ENCODE measurements at places on chromosomes 5 and 9.

DNA sequence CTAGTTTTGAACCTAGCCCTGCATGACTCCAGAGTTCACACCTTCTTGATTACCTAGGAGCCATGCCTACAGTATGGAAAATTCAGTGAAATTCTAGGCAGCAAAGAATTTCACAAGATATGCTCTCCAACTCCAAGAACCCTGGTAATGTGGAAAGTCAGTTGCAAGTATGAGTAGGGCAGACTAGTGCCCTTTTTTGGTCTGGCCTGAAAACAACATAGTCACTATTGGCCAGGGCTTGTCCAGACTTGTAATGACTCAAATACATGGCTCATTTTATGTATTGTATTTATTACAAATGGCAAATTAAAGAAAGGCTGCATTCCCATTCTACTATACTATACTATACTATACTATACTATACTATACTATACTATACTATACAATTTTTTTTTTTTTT lies 160.4 kb downstream of the ESM1 start:
- no peak for DNase-seq

DNA sequence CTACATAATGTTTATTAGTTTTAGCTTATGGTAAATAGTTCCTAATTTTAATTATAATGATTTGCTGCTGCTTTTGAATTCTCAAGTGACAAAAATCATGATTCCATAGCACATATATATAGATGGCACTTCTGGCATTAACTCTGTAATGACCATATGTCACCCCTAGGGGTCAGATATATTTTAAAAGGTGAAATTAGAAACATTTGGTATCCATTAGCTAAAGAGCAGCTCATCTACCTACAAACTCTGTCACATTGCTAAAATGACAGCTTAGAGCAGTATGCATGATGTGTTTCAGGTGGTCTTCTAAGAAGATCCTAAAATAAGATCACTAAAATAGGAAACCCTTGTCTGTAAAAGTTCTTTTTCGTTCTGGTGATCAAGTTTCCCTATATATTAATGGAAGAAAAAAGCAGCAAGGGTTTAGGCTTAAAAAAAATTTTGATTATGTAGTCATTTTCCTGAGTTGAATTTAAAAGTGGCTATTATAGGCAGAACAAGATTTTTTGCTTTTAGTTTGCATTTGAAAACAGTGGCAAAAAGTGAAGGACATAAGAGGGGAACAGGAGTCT lies 157.7 kb upstream of the POU5F2 start:
- peak; percentile 14 for DNase-seq

DNA sequence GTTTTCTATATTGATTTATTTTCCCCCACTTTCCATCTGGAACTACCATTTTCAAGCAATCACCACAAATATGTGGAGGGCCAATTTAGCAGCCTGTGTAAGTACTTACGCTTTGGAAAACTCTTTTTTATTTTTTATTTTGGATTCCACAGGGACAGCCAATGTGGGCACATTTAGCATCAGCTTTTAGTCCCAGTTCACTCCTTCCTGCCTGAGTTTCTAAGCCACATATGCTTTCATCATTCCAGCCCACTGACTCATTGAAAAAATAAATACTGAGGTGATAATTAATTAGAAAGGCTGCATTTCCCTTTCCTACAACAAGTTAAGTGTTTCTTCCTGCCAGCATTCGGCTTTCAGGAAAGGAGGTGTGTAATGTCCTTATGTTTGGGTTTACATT lies 76.8 kb downstream of the TMEM167A start:
- no peak for DNase-seq

DNA sequence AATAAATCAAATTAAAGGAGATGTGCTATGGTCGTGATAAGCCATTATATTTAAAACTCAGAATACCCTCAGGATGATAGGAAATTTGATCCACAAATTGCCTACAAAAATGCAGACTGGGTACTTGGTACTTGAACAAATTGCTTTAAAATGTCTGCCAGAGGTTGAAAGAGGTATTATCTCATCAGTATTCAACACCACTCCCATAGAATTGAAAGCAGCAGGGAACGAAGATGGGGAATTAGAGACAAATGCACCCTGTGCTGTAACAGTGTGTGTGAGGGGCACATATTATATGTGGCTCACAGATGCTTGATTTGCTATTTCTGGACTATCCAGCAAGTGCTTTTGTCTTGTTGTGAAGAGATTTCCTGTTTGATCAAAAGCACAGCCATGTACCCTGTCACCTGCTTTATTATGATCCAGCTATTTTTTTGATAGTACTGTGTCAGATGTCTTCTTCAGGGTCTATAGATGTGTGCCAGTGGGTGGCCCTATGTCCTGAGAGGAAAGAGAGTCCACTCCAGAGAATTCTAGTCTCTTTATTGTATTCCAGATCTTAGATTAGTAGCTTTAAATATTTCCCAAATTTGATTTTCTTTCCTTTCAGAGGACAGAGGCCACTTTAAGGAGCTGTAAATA lies 120.1 kb downstream of the XRCC4 start:
- DNase-seq, result no peak

- DNase-seq, result no peak
Measured at GRCh38 chr5:38621840-38622437, 65.5 kb upstream of the LIFR start.

- no peak for DNase-seq
Measured at GRCh38 chr9:27564670-27565069, 8.6 kb downstream of the C9orf72 start.

DNA sequence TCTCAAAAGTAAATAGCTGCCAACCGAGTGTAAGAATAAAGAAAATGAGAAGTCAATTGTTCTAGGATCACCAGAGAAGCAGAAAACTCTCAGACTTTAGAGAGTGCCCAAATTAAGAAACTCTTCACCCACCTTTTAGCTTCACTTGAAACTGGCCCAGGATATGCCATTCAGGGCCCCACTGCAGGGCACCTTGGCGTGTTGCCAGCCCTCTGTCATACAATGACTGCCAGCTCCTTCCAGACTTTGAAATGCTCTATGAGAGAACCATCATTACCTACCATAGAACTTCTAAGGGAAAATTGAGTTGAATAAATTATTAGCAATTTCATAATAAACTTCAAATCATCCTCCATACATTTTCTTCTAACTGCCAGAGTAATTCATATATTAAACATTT lies 240.5 kb downstream of the CETN3 start:
- DNase-seq, result no peak

- no peak for DNase-seq
Measured at GRCh38 chr5:72836810-72837209, 20.3 kb downstream of the TNPO1 start.

DNA sequence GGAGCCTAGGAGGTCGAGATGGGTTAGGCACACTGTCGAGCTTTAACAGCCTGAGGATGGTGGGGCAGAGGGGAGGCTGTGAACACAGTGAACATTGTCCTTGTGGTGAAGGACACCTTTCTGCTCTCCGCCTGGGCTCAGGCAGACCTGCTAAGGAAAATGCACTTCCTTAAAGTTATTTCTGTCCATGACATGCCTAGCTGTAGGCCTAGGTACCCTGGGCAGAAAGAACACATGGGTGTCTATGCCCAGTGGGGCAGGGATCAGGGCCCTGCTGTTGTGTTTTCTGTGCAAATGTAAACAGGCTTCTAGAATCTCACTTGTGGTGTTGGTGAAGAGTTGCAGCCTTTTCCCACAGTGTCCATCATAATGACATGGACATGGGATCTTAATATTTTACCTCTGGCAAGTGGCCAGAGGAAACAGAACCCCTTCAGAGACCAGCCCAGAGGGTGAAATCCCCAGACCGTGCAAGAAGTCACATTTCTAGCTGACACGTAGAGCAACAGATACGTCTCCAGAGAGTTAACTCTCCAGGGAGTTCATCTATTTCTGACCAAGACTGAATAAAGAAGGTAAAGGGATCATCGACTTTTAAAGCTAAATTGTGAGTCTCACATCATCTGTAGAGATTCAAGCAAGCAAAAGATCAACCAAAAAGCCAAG lies 79.2 kb downstream of the C9orf152 start:
- no peak for DNase-seq

DNA sequence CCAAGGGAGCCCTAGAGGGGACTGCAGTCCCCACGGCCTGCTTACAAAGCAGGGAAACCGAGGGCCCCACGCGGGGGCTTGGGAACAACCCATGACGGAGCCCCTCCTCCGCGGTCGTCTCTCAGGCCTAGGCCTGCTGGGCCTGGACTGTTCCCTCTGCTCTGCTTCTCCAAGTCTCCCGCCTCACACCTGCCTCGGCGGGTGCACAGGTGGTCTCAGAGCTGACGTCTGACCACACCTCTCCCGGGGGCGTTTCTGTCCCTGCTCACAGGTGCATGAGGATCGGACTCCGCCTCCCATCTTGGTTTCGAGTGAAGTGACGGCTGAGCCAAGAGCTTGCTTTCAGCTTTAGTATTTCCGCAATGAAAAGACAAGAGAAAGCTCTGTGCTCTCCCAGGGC lies 72.1 kb downstream of the MRPL36 start:
- DNase-seq, result no peak

- DNase-seq, result no peak
Measured at GRCh38 chr9:91771864-91772263, 178.2 kb downstream of the ROR2 start.

DNA sequence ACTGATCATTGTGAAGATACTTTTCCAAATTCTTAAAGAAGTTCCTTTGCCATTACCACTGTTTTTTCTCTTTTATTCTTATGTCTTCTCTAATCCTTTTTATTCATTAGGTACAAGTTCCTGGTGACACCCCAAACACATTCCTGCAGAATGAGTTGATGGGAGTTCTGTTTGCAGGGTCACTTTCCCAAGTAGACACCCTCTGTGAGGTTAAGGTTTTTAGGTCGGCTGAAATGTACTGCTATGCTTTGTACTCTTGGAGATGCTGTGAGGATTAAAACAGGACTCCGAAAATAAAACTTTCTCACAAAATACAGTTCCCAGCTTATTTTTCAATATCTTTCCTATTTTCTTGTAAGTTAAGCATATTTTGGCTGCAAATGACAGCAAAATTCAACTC lies 143.3 kb upstream of the TLE4 start:
- DNase-seq, result no peak

GRCh38 chr5:34486849-34487158 lies 169.3 kb upstream of the RAI14 start:
- no peak for DNase-seq

DNA sequence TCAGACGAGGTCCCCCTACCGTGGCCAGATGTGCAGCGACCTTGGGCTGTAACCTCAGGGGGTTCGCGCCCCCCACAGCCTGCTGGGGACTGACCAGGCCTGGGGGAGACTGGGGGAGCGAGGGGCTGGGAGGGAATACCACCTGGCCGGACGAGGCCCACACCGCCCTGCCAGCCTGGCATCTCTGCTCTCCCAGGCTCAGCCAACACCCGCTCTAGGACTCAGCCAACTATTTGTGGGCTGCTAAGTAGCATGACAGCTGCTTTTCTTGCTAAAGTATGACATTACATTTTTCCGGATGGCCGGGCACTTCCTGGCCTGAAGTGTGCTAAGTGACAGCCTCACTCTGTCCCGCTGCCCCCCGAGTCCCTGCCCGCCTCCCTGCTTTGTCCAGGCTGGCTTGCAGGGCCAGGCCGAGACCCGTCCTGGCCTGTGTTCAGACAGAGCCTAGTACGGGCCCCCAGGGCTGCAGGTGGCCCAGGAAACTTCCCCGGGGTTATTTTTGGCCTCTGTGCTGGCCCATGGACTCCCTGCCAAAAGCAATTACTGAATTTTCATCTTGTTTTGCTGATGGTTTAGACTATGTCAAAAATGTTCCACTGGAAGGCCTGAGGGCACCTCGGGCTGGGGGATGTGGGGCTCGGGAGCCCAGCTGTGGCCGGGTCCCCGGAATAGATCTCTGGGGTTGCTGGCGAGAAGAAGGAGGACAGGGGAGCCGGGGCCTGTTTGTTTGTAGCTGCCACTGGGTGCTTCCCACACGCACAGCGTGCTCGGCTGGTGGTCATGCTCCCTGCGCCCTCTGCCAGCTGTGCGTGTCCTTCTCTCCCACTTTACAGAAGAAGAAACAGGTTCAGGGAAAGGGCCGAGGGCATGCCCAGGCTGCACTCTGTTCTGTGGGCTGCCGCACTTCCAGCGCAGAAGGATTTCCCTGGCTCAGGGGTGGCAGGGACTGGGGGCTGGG lies 13.4 kb upstream of the SLC2A6 start:
- DNase-seq, result no peak

GRCh38 chr5:124560370-124560769 lies 186.1 kb downstream of the ZNF608 start:
- DNase-seq, result no peak

- no peak for DNase-seq
Measured at GRCh38 chr9:35907711-35908503, 1.4 kb upstream of the SPAAR start.

DNA sequence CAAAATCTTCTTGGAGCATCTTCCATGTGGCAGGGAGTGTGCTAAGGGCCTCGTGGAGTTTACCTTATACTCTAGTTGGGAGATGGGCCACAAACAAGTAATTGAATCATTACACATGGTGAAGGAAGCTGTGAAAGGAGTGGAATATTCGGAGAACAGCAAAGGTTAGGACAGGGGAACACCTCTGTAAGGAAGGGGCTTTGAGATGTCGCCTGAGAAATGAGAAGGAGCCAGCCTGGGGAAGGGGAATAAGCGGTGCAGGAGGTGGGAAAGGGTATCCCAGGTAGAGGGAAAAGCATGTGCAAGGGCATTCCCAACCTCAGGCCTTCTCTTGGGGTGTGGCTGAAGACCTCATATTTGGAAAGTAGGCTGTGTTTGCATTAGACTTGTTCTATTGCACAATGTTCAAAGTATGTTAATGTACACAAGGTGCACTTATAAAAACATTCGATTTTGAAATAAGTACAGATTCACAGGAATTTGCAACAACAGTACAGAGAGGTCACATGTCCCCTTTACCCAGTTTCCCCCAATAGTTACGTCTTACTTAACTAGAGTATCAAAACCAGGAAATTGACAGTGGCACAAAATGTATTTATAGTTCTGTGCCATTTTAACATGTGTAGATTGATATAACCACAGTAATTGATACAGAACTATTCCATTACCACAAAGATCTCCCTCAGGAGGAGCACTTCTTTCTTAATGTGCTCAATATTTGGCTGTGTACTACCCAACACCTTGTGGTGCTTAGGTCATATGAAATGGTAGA lies 2.4 kb upstream of the STOM start:
- DNase-seq, result no peak

GRCh38 chr5:126865299-126865698 lies 88.4 kb downstream of the LMNB1 start:
- DNase-seq, result no peak

DNA sequence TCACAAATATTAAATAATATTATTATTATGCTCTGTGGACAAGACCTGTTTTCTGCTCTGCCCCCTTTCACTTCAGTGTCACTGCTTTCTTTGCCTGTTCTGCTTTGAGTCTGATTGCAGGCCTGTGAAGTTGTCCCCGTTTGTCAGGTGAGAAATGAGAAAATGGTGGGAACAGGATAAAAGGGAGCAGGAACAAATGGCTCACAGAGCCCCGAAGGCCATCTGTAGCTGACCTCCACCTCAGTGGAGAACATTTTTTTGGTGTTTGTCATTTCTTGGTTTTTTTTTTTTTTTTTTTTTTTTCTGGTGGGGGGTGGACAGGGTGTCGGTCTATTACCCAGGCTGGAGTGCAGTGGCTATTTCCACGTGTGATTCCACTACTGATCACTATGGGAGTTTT lies 13.2 kb upstream of the S100Z start:
- DNase-seq, result no peak
